ENCODE measurements at places on chromosomes 1 and 21.

GRCh38 chr1:107972391-107973180 lies 7.6 kb upstream of the VAV3 start:
- no peak for DNase-seq

DNA sequence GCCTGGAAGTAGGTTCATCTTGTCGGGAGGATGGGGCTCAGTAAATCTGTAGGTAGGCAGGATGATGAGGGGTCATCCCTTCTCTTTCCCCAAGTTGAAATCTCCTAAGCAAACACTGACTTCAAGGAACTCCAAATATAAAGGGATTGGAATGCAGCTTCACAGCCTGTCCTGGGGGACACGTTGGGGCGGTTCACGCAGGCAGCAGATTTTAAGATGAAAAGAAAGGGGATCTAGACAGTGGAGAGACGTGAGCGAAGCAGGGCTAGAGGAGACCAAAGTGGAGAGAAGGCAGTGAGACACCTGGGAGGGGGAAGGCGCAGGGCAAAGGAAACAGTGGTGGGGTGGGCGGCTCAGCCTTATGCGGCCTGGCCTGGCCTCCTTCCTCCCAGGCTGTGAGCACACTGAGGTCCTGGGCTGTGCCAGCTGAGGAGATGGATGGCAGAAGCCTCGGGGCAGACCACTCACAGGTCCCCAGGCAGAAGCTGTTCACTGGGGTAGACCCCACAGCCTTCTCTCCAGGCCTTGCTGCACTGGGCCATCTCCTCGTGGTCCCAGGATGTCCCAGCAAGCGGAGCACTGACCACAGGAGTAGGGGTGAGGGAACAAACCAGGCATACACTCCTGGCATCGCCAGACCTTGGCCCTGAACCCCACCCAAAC lies 51.7 kb downstream of the TOR1AIP2 start:
- DNase-seq: no peak

GRCh38 chr1:189619682-189620332 lies 857.9 kb downstream of the BRINP3 start:
- DNase-seq: peak; percentile 23

DNA sequence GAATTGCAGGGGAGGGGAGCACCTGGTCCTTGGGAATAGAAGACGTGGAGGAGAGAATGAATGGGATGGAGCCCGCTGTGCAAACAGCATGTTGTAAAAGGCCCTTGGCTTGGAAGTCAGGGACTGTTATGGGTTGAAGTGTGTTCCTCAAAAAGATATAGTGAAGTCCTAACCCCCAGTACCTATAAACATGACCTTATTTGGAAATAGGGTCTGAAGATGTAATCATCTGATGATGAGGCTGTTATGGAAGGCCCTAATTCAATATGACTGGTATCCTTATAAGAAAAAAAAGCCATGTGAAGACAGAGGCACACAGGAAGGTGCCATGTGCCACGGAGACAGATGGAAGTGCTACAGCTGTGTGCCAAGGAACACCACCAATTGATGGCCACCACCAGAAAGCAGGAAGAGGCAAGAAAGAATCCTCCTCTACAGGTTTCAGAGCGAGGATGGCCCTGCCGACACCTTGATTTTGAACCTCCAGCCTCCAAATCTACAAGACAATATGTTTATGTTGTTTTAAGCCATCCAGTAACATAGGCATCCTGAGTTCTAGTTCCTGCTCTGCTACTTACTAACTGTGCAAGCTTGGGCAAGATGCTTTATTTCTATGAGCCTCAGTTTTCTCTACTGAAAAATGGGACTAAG lies 51.2 kb downstream of the LRRN2 start:
- DNase-seq: no peak

DNA sequence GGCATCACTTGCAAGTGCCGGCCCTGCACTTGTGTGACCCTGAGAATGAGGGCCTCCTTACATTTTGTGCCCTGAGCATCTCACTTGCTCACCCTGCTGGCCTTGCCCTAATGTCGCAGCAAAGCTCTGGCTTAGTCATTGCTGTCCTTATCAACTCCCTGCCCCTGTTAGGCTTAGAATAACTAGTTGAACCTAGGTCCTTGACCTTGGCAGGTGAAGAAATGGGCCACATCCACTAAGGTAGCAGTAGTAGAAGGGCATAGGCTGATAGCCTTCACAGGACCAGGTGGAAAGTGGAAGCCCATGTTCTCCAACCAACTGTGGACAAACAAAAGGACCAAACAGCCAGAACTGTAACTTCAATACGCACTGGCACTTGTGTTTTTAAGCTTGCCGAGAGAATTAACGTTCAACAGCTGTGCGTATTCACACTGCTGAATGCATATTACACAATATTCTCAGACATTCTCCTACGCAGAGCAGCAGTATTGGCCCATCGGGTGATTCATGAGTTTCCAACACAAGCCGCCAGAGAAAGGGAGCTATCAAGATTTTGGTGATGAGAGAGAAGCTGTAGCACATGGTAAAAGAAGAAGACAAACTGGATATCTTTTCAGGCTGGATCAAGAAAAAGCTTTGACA lies 27.7 kb upstream of the PTGFRN start:
- peak; percentile 49 for DNase-seq

DNA sequence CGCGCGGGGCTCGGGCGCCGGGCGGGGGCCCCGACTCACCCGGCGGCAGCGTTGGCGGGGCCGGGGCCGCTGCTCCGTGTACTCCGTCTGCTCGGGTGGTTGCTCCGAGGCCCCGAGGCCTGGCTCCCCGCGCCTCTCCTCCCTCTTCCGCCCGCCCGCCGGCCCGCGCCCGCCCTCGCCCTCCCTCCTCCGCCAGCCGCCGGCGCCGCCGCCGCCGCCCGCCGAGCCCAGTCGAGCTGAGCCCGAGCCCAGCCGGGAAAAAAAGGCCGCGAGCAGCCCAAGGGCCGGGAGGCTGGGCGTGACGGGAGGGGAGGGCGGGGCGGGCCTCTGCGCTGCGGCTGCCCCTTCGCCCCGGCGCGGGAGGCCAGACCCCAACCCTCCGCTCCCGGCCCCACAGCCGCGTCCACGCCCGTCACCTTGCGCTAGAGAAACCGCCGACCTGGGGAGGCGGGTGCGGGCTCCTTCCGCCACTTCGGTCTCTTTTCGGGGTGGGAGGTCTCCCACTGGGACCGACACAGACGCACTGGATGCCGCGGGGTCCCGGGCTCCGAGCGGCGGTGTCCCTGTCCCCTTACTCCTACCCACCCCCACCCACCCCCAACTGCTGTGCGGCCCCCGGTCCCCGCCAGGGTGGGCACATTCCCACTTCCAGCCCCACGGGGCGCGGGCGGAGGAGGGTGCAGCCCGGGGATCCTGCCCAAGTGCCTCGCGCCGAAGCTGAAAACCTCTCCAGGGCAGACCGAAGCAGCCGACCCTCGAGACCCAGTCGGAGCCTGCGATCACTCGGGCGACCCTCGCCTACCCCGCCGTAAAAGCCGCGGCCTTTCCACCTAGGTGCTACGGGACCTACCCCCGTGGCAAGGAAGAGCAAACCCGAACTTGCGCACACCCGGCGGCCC lies at the start of gene CERS2:
Gene CERS2 (minus strand): TSS at position 256 of the 899 bp plus-strand sequence. CDS start 5,745 bp downstream, outside the sequence.
- peak; percentile 78 for DNase-seq

- peak; percentile 59 for DNase-seq
Observed at GRCh38 chr1:232655028-232655745, 25.3 kb upstream of the SIPA1L2 start.

- DNase-seq: no peak
Observed at GRCh38 chr1:10143961-10144485, 66.3 kb upstream of the KIF1B start.

DNA sequence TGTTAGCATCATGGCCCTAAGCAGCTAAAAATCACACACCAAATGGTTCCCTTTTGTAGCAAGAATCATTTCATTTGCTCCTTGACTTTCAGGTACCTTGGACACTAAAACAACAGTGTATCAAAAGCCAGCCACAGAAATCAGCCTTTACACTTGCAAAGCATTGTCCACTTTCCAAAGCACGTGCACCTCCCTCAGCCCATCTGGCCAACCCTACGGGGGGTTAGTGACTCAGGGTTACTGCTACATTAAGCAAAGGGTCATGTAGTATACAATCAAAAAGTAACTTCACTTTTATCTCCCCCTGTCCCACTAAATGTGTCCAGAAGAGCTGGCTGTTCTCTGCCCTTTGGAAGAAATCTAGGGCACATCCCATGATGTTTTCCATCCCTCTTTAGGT lies 149.7 kb downstream of the HIVEP3 start:
- no peak for DNase-seq

GRCh38 chr1:35115459-35116383 lies 36.5 kb downstream of the ZMYM1 start:
- no peak for DNase-seq

GRCh38 chr1:46172321-46172720 lies 2.6 kb upstream of the TSPAN1 start:
- DNase-seq: no peak

DNA sequence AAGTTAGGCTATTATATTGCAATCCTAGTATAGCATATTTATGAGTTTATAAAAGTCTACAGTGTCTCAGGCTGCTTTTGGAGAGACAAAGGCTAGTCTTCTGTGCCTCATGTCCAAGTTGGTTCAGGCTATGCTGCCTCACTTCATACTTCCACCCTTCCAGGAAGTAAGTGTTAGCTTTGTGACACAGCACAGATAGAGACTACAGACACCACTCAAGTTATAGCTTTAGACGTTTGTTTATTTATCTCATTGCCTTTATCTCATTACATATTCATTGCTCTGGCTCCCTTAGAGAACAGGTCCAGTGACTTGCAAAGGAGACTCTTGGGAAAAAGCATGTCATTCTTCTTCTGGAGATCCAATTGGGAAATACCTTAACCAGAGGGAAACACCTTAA lies 22.6 kb upstream of the GBP4 start:
- DNase-seq: no peak

- DNase-seq: no peak
Observed at GRCh38 chr1:205350691-205351141, 6.0 kb downstream of the KLHDC8A start.

GRCh38 chr1:30805304-30806003 lies 47.9 kb upstream of the LAPTM5 start:
- no peak for DNase-seq

DNA sequence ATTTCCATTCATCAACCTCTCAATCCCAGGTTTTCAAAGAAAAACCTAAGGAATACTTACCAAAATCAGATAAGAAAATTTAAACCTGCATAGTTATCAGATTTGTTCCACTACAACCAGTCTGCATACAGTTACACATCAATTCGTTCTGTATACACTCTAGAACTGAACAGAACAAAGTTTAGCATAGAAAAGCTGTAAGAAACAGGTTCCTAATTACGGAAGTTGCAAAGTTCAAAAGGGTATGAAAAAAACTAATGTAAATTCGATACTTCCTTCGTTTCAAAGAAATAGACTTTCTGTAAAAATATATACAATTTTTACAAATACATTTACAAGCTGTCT lies 3.1 kb downstream of the MCL1 start:
- DNase-seq: no peak

DNA sequence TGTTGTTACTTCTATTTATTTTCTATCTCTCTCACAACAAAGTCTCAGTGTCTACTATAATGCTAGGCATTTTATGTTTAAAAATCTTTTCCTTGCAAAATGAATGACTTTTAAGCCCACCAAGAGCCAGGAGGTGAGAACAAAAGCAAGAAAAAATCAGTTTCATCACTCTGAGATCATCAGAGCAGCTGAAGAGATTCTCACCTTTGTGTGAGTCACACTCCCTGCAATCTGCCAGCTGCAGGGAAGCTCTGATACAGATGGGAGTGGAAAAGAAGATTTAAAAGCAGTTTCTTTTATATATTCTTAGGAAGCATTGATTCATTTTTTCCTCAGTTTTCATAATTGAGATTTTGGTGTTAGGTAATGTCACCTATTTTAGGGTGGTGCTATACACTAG lies 107.6 kb downstream of the LHX9 start:
- no peak for DNase-seq

DNA sequence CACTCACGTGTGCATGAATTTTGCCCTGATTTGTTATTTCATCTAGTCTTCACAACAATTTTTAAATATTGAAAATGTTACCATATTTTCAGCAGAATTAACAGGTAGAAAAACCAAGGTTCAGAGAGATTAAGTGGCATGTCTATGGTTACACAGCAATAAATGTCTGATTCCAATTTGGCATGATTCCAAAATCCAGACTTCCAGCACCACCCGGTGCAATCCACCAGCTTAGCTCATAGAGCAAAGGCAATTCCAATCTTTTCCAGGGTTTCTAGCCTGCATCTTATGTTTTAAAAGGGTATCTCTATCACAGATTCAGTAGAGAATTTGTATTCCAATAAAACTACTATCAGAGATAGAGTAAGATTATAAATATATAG lies 161.8 kb downstream of the TPR start:
- DNase-seq: no peak

GRCh38 chr1:186022184-186022583 lies 288.0 kb downstream of the HMCN1 start:
- DNase-seq: no peak

DNA sequence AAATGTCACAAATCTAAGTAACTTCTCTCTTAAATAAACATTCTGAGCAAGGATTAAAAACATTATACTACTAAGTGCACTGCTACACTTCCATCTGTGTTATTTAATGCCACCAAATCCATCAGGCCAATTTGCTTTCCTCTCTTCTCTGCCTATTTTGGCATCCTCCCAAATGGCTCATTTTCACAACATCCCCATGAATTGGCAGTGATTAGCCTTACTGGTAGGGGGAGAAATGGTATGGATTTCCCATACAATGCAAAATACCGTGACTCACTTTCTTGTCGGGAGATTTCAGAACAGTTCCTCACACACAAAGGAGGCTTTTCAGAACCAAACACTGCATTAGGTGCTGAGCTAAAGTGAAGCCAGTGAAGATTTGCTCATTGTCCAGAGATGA lies 195.7 kb downstream of the MIS18A start:
- no peak for DNase-seq

- peak; percentile 91 for DNase-seq
Observed at GRCh38 chr1:31954607-31955283, 16.6 kb upstream of the PTP4A2 start.

DNA sequence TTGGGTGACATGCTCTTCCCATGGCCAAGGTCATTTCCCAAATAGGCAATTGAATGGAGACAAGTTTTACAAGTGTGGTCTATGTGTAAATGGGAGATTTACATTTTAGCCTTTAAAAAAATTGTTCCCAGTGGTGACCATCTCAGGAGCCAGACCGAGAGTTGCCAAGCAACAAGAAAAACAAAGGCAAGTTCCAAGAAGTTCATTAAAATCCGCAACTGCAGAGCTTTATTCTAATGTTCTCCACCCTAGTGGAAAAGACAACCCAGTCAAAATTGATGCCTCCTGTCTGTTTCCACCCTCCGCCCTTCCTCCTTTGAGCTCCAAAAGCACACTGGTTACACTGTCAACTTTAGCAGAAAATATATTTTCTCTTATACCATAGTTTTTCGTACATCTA lies 33.2 kb upstream of the CD55 start:
- no peak for DNase-seq

DNA sequence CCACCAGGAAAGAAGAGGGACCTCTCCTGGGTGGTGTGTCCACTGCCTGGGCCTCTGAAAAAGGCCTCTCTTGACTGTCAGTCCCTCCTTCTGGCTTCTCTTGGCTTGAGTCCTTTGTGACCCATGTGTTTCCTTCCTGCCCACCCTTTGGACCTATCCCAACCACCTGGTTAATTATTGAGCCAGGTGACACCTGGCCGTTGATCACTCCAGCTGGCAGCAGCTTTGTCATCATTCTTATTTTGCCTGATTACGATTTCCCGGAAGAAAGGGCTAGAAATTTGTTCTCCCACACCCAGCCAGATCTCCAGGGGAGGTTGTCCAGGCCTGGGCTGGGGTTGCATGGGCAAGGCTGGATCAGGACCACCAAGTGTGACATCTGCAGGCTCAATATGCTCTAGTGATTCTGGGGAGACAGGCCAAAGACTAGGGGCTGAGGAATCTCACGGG lies 24.8 kb downstream of the CSF1 start:
- no peak for DNase-seq
